ENCODE measurements at places on chromosomes 6 and 20.
A peak's percentile ranks its signal among the peaks of the same experiment; 100 is the strongest.

GRCh38 chr20:43963872-43964791, 49.5 kb downstream of the TOX2 start:
- DNase-seq: peak; percentile 24

DNA sequence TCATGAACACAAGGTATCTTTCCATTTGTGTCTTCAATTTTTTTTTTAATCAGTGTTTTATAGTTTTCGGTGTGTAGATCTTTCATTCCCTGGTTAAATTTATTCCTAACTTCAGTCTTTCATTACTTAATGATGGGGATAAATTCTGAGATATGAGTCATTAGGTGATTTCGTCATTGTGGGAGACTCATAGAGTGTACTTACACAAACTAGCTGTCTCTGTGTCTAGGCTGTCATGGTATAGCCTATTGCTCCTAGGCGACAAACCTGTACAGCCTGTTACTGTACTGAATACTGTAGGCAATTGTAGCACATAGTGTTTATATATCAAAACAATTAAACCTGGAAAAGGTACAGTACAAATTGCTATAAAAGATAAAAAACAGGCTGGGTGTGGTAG, 42.1 kb downstream of the SMAP1 start:
- DNase-seq: no peak

- no peak for DNase-seq
Measured at GRCh38 chr20:38212806-38213606, 47.5 kb downstream of the KIAA1755 start.

DNA sequence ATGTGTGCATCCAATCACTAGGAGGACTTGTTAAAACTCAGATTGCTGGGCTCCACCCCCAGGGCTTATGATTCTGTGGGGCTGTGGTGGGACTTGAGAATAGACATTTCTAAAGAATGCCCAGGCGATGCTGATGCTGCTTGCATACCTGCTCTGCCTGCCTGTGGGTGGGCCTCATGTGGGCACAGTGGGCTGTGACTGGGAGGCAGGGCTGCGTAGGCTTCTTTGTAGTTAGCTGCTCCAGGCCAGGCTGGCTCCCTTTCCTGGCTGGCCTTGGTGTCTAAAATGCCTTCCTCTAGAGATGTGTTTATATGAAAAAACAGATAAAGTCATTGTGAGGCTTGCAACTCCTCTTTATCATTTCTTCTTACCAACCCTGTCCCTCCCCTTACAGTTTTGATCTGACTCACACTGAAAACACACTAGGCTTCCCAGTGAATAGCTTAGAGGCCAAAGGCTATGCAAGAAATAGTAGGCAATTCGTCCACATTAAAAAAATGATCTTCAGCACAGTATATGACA, 495.5 kb upstream of the MAP3K7 start:
- DNase-seq: no peak

DNA sequence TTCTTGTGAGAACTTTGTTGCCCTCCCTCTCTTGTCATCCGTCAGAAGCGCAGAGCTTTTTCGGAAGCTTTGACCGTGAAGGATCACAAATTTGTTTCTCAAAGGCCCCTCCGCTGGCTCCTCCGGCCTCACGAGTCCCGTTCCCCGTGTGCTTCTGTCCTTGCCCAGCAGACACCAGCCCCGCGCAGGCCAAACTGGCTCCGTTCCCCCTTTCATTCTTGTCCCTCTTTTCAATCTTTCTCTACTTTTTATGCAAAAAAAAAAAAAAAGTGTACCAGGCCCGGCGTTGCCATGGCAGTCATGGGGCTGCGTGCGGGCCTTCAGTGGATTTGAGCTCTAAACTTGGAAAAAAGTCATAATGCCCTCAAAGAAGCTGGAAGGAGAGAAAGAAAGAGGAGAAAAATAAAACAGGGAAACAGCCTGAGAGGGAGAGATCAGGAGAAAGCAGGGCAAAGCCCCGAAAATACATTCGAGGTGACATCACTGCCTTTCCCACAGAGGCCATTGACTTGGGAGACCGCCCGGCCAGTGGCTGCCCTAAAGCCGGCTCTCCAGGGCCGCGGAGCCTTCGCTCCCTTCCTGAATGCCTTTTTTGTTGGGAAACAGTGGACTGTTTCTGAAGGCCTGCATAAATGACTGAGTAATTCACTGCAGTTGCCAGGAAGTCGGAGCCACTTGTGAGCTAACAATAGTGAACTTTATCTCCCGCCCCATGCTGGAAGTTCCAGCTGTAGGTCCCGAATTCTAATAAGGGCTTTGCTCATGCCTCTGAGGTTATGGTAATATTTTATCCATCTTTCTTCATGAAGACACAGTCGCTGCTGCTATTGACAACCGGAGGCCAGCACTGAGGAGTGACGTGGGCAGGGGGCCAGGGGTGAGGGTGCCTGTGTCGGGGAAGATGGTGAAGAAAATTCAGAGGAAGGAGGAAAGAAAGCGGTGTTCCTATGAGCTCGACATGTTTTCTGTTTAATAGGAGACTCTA, 670.9 kb downstream of the QKI start:
- DNase-seq: no peak

- no peak for DNase-seq
Measured at GRCh38 chr6:136304410-136304809, 14.8 kb upstream of the BCLAF1 start.

DNA sequence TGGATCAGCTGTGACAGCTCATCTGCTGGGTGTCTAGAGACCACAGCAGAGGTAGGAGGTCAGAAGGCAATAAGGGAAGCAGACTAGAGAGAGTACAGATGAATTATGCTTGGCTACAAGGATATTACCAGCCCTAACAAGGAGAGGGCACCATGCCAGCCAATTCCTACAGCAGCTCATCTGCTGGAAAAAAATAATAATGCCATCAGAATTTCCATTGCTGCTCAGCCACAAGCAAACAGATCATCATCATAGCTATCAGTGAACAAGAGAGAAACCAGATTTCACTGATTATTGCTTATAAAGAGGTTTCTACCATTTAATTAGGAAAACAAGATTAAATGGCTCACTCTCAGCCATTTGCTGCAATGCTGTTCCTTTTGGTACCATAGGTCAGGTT, 66.5 kb downstream of the PSMG4 start:
- no peak for DNase-seq
